ENCODE measurements at places on chromosomes 4 and X.

DNA sequence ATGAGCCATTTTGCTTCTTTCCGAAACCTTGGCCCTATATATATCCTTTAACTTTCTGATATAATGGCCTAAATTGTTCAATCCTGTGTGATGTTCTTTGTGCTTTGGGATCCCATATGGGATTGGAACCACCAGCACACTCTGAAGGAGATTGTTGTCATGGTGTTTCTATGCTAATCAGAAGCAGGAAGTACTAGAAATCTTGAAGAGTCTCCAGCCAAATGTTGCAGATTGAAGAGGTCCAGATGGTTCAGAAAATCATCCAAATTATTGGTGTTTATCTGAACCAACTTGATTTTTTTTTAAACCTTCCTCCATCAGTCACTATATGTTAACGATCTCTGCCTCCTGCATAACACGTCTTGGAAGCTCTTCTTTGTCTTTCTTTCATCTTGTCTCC is 72.8 kb downstream of the KIT start:
- DNase-seq: no peak

DNA sequence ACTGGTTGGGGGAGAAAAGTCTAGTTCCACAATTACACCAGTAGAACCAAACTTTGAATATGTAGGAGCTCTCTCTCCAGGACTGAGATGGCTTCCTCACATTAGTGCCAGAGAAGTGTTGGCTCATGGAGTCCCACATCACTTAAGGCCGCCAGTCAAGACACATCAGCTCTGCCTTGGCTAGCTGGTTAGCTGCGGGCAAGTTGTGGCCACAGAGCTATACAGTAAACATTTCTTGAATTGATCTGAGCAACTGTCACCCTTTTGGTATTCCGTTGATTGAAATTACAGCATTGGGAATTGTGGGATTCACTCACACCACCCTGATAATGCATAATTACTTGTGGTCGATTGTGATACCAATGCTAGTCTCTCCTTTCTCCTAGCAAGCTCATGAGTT is 76.2 kb downstream of the LNX1 start:
- no peak for DNase-seq

- no peak for DNase-seq
Observed at GRCh38 chr4:73309211-73309610, 50.6 kb upstream of the ANKRD17 start.

GRCh38 chrX:26511589-26512363 is 295.8 kb downstream of the MAGEB5 start:
- DNase-seq: no peak

DNA sequence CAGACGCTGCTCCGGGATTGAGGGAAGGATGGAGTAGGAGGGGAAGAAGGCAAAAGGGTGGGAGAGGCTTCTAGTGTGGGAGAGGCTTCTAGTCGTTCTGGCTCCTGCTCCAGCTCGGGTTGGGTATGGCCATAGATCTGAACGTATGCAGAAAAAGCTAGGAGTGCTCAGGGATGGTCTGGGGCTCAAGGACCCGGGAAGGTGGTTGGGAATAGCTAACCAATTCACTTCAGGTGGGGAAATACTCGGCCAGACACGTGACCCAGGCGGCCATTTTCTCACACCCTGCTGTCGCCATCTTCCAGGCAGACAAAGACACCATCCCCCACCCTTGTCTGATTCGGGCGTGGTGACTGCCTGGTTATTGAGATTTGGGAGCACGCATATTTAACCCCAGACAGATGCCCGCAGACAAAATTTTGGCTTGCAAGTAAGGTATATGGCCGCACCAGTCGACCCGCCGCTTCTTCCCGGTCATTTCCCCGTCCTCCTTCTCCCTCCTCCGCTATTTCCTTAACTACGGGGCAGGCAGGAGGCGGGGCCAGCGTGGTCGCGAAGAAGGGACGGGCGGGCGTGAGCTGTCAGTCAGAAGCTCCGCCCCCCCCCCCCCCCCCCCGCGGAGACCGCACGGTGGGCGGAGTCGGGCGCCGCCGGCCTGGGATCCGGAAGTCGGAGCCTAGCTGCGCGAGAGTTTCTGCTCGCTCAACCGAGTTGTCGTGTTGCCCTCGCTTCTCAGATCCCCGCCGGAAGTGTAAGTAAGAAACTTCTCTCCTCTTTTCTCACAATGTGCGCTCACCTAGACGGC is at the start of gene GNL3L:
Gene GNL3L, plus strand, starts transcription at position 668 of the 805 bp plus-strand sequence. CDS start 2,348 bp downstream, outside the sequence.
- DNase-seq: peak; percentile 77

GRCh38 chr4:14336656-14337055 is 665.6 kb upstream of the CPEB2 start:
- no peak for DNase-seq

GRCh38 chr4:152643153-152644035 is 36.4 kb downstream of the TMEM154 start:
- peak; percentile 12 for DNase-seq

DNA sequence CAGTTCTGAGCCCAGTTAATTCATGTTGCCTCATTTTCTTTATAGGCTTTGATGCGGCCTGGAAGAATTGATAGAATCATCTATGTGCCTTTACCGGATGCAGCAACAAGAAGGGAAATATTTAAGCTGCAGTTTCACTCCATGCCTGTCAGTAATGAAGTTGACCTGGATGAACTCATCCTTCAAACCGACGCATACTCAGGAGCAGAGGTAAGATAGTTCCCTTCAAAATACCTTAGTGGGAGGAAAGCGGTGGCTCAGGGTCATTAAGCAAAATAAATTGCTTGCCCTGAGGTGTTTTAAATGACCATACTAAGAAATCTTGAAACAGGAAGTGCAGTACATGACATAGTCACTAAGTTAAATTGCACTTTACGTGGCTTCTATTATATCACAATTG is 140.6 kb upstream of the SPRY1 start:
- DNase-seq: no peak

DNA sequence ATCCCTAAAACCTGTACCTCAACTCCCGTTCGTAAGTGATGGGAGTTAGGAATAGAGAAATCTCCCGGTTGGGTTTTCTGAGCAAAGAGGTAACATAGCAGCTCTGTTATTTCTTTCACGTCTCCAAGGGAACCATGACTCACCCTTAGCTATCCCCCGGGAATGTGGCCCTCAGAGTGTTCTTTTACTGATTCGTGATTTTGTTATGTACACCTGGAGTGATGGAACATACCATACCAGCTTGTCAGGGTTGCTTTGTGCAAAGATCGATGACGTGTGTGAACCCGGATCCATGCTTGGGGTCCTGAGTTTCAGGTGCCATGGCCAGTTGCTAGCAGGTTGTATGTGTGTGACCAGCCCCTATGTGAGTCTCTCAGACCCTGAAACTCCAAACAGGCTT is 52.6 kb downstream of the HPRT1 start:
- DNase-seq: no peak

GRCh38 chrX:85084770-85085393 is 81.2 kb downstream of the APOOL start:
- peak; percentile 5 for DNase-seq

- DNase-seq: peak; percentile 69
Observed at GRCh38 chr4:165207431-165208220, at the start of gene KLHL2. KLHL2 (plus strand) TSS chr4:165207561; CDS start chr4:165207877, 316 bp downstream.

DNA sequence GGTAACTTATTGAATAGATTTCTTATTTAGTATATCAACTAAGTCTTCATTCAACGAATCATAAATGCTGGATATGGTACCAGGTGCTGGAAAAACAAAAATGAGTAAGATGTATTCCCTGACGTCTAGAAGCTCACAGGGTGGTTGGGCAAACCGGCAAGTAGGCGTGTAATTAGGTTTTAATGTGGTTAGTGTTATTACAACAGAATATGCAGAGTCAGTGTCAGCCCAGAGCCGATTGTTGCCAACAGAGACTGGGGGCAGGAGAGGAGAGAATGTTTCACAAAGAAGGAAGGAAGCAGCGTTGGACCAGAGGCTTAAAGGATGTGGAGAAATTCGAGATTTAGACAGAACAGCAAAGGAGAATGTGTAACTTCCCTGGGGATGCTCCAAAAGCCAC is 111.7 kb downstream of the TENM3 start:
- no peak for DNase-seq

GRCh38 chrX:135477576-135477975 is 42.9 kb upstream of the INTS6L start:
- peak; percentile 39 for DNase-seq

GRCh38 chr4:53183754-53184153 is 182.1 kb downstream of the SCFD2 start:
- DNase-seq: no peak

DNA sequence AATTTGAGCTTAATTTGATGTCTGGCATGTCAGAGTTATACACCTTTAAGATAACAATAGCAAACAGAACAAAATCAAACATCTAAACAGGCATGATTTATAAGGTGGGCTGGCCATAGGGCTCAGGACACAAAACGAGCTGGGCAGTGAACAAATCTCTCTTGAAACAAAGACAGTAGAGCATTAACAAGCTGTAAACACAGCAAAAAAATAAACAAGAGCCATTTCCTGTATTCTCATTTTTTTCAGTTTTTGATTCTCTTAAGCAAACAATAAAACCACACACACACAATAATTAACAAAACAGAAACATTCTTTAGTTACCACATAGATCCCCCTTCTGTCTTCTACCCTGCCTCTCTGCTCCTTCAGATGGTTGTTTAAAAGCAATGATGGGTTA is 68.3 kb upstream of the TMEM150C start:
- no peak for DNase-seq

DNA sequence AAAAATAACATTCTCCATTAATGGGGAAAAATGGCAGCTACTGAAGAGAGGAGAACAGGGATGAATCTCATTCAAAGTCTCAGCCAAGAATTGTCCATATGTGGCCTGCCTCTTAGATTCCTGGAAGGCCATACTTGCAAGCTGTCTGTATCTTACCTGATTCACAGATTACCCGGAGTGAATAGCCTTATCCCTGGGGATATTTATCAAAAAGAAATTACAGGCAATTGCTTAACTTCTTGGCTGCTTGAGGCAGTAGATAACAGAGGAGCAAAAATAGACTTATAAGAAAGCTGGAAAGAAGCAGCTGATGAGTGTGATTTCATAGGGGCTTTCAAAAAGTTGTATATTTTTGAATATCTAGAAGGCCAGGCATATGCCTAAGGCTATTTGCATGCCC is 68.8 kb upstream of the PPP1R2C start:
- DNase-seq: no peak

DNA sequence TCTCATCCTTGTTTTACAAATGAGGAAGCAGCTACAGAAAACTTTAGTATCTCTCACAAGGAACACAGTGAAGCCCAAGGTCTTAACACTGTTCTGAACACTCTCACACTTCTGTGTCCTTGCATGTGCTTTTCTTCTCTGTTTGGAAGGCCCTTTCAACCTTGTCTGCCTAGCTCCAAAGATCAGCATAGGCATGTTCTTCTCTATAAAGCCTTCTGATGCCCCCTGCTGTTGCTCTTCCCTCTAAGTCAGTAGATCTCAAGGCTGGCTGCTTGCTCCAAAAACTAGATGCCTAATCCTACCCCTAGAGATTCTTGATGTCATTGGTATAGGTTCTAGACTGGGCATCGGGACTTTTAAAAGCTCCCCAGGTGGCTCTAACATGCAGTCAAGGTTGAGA is 5.9 kb downstream of the APOO start:
- no peak for DNase-seq

GRCh38 chr4:93466446-93466845 is 362.1 kb upstream of the ATOH1 start:
- no peak for DNase-seq

GRCh38 chr4:100746141-100746739 is 228.4 kb upstream of the EMCN start:
- no peak for DNase-seq

GRCh38 chrX:12988797-12989196 is 13.9 kb downstream of the TMSB4X start:
- no peak for DNase-seq

GRCh38 chr4:41214136-41214824 is at the start of gene APBB2:
APBB2 (minus strand) TSS chr4:41214542; CDS start chr4:41033254, 181,288 bp downstream.
- peak; percentile 63 for DNase-seq

- peak; percentile 5 for DNase-seq
Observed at GRCh38 chrX:45889471-45889870, 655.8 kb downstream of the ZNF674 start.

- DNase-seq: peak; percentile 31
Observed at GRCh38 chr4:150079081-150079581, 886 bp downstream of the DCLK2 start.

GRCh38 chrX:11244636-11245035 is 48.6 kb upstream of the AMELX start:
- DNase-seq: no peak

DNA sequence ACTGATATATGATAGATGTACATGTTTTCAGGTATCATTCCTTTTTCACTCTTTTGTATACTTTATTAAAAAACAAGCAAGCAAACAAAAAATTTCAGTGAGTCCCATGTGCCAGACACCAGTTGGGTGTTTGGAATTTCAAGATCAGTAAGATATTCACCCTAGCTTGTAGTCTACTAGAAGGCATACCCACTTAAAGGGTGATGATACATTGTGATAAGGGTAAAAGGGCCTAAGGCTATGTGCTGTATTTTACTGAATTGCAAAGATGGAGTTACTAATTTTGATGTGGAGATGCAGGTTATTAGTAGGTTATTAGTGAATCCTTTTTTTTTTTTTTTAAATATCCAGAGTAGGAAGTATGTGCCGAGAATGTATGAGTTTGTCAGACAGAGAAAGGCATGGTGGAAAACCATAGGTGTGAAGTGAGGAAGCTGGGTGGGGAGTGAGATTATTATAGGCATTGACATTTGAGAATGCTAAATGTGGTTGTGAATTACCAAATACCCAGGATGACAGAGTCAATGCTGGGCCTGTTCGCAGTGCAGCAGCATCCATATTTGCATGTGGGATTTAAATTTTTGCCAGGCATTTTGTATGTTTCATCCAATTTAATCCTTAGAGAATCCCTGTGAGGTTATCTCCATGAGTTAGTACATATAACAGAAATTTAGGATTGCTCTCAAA is 10.1 kb downstream of the STIM2 start:
- DNase-seq: no peak

GRCh38 chrX:72620550-72621145 is 48.0 kb upstream of the HDAC8 start:
- peak; percentile 57 for DNase-seq

DNA sequence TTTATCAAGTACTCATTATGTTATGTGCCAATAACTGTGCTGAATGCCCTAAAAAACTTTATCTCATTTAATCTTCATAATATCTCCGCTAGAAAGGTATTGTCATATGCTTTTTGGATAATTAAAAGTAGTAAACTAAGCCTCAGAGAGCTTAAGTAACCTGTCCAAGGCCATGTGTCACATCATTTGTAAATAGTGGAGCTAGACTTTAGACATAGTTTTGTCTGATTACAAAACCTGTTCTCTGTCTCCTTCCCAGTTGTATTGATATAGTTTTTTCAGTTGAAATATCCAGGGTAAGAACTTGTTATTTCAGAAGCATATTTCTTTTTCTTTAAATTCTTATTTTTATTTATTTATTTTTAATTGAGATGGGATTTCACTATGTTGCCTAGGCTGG is 66.7 kb downstream of the TENM3 start:
- no peak for DNase-seq

GRCh38 chrX:150869450-150869849 is 29.0 kb downstream of the CD99L2 start:
- no peak for DNase-seq

- no peak for DNase-seq
Observed at GRCh38 chr4:57734104-57734670, 624.0 kb upstream of the IGFBP7 start.

Data from activated CD4-positive, alpha-beta T cell treated with anti-CD3 and anti-CD28 coated beads, Interleukin-2, amount 50 U/mL, for 48 hours (primary cell).